Spinal cord (tissue), 10 donors: ENCODE measurements at places on chromosomes 5 and 9.

- peaks cover 65% of the 10 kb centered on the region for H3K36me3 ChIP-seq
- no peaks in the 10 kb centered on the region for H3K4me1 ChIP-seq
- DNase-seq: no peak
- no peak overlapping the region for H3K4me3 ChIP-seq
- no peaks in the 10 kb centered on the region for H3K27me3 ChIP-seq
- H3K27ac ChIP-seq: no peak overlapping the region
Observed at GRCh38 chr5:143041-143440, 48.3 kb upstream of the LRRC14B start.

DNA sequence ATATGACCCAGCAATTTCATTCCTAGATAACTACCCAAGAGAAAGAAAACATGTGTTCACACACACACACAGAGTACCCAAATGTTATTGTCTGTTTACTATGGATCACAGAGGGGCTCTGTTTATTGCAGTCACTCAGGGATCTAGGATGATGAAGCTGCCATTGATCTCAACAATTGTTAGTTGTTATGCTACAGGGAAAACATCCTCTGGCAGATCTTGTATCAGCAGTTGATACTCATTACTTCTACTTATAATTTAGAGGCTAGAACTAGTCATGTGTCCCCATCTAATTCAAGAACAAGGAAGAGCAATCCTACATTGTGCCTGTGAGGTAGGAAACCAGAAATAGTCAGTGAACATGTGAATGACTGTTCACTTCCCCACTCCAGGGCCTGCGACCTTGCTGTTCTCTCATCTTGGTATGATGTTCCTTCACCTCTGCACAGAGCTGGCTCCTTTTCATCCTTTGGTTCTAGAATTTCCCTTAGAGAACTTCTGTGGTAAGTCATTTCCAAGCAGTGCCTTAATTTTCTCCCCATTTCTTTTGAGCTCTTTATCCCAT lies 30.3 kb downstream of the NMUR2 start:
- H3K27ac ChIP-seq: no peak overlapping the region
- H3K27me3 ChIP-seq: no peaks in the 10 kb centered on the region
- no peaks in the 10 kb centered on the region for H3K4me1 ChIP-seq
- no peaks in the 10 kb centered on the region for H3K36me3 ChIP-seq
- H3K4me3 ChIP-seq: no peak overlapping the region
- DNase-seq: no peak

- H3K27me3 ChIP-seq: no peaks in the 10 kb centered on the region
- H3K4me3 ChIP-seq: no peak overlapping the region
- no peak for DNase-seq
- peaks cover 3% of the 10 kb centered on the region for H3K4me1 ChIP-seq
- H3K36me3 ChIP-seq: no peaks in the 10 kb centered on the region
- H3K27ac ChIP-seq: no peak overlapping the region
Observed at GRCh38 chr9:19181561-19181960, 48.9 kb upstream of the DENND4C start.

GRCh38 chr5:168784454-168784853 lies 205.3 kb upstream of the PANK3 start:
- no peak for DNase-seq
- no peaks in the 10 kb centered on the region for H3K36me3 ChIP-seq

DNA sequence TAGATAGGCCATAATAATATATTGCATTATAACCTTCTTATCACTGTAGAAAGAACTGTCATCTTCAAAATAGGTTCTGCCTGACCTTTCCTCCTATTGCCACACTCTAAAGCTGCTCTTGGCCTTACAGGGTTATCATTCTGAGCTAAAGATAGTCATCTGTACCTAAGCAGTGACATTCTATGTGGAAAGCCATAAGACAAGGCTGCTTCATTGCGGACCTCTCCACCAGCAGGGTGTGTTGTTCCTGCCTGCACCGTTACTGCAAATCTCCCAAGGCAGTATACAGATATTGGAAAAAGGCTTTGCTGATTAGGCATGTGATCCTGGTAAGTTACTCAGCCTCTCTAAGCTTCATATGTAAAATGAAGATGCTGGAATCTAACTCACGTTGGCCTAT lies 8.1 kb downstream of the ZNF622 start:
- H3K4me1 ChIP-seq: no peaks in the 10 kb centered on the region
- no peak for DNase-seq
- no peaks in the 10 kb centered on the region for H3K27me3 ChIP-seq
- no peak overlapping the region for H3K27ac ChIP-seq
- no peak overlapping the region for H3K4me3 ChIP-seq

DNA sequence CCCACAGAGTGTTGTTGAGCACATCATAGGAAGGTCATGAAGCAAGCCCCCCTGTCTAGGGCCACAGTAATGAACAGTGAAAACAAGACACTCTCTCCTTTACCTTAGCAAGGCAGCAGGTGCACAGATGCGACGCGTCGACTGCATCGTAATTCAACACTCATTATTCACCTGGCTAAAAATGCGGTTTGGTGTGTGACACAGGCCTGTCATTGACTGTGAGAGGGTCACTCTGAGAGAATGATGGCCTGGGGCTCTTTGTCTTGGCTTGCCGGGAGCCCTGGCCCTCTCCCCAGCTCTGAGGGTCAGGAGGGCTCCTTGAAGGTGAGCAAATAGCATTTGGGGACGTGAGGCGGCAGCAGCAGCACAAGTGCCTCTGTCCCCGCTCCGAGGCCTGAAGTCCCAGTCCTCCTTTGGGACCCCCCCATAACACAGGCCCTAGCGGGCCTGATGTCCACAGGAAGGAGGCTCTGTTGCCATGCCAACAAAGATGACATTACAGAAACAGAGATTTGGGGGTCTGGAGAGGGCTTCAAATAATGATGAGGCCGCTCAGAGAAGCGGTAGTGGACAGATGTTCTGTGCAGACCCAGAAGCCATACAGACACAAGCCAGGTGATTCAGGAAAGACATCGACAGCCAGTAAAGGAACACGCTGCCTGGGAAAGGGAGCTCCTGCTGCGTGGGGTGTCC lies 46.7 kb downstream of the SHB start:
- no peaks in the 10 kb centered on the region for H3K27me3 ChIP-seq
- DNase-seq: no peak
- peaks cover 71% of the 10 kb centered on the region for H3K4me1 ChIP-seq
- H3K27ac ChIP-seq: no peak overlapping the region

- no peak overlapping the region for H3K27ac ChIP-seq
- H3K27me3 ChIP-seq: no peaks in the 10 kb centered on the region
- no peaks in the 10 kb centered on the region for H3K36me3 ChIP-seq
- DNase-seq: no peak
- peaks cover 4% of the 10 kb centered on the region for H3K4me1 ChIP-seq
Observed at GRCh38 chr5:6504677-6505415, 56.2 kb downstream of the UBE2QL1 start.

DNA sequence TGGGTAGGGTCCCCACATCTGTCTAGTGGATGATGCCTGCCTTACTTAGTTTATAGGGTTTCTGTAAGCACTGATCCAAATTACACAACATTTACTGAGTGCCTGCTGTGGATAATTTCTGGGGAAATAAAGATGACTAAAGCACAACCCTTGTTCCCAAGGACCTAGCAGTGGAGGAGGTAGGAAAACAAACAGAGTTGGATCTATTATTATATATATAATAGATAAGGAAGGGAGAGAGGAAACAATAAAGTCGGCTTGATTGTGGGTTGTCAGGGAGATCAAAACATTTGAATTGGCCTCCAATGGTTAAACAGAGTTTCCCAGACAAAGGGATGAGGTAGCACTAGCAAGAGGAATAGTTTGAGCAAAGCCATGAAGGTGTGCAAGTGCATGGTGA lies 14.0 kb downstream of the IL33 start:
- H3K4me1 ChIP-seq: no peaks in the 10 kb centered on the region
- no peaks in the 10 kb centered on the region for H3K36me3 ChIP-seq
- H3K4me3 ChIP-seq: no peak overlapping the region
- H3K27ac ChIP-seq: no peak overlapping the region

GRCh38 chr9:115359017-115359780 lies 241.2 kb upstream of the TNC start:
- H3K27me3 ChIP-seq: no peaks in the 10 kb centered on the region
- no peak overlapping the region for H3K27ac ChIP-seq
- no peaks in the 10 kb centered on the region for H3K36me3 ChIP-seq
- H3K4me3 ChIP-seq: no peak overlapping the region
- H3K4me1 ChIP-seq: no peaks in the 10 kb centered on the region
- DNase-seq: no peak

- H3K27ac ChIP-seq: no peak overlapping the region
- DNase-seq: no peak
- H3K27me3 ChIP-seq: no peaks in the 10 kb centered on the region
- no peak overlapping the region for H3K4me3 ChIP-seq
- peaks cover 15% of the 10 kb centered on the region for H3K36me3 ChIP-seq
Observed at GRCh38 chr5:14286574-14287421, 143.7 kb downstream of the TRIO start.

DNA sequence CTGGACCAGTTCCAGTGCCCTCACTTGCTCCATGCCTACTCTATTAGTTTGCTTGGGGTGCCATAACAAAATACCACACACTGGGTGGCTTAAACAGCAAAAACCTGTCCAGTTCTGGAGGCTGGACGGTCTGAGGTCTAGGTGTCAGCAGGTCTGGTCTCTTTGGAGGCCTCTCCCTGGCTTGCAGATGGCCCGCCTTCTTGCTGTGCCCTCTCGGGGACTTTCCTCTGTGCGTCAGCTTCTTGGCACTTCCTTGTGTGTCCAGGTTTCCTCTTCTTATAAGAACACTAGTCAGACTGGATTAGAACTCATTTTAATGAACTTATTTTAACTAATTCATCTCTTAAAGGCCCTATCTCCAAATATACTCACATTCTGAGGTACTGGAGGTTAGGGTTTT lies 97.2 kb downstream of the CARTPT start:
- no peaks in the 10 kb centered on the region for H3K36me3 ChIP-seq
- H3K4me3 ChIP-seq: no peak overlapping the region
- H3K4me1 ChIP-seq: no peaks in the 10 kb centered on the region
- no peaks in the 10 kb centered on the region for H3K27me3 ChIP-seq

GRCh38 chr5:90518661-90519060 lies 10.7 kb downstream of the LYSMD3 start:
- peaks cover 13% of the 10 kb centered on the region for H3K36me3 ChIP-seq
- DNase-seq: no peak
- H3K4me3 ChIP-seq: no peak overlapping the region
- no peaks in the 10 kb centered on the region for H3K4me1 ChIP-seq
- H3K27ac ChIP-seq: no peak overlapping the region

- no peak overlapping the region for H3K4me3 ChIP-seq
- peaks cover 23% of the 10 kb centered on the region for H3K36me3 ChIP-seq
- no peaks in the 10 kb centered on the region for H3K27me3 ChIP-seq
- H3K4me1 ChIP-seq: peaks cover 6% of the 10 kb centered on the region
- no peak for DNase-seq
Observed at GRCh38 chr5:7805379-7805778, 45.6 kb downstream of the CFAP90 start.

- H3K36me3 ChIP-seq: peaks cover 11% of the 10 kb centered on the region
- H3K4me1 ChIP-seq: peaks cover 59% of the 10 kb centered on the region
- H3K27ac ChIP-seq: no peak overlapping the region
- no peak for DNase-seq
Observed at GRCh38 chr5:176851871-176852658, 41.7 kb downstream of the UNC5A start.

DNA sequence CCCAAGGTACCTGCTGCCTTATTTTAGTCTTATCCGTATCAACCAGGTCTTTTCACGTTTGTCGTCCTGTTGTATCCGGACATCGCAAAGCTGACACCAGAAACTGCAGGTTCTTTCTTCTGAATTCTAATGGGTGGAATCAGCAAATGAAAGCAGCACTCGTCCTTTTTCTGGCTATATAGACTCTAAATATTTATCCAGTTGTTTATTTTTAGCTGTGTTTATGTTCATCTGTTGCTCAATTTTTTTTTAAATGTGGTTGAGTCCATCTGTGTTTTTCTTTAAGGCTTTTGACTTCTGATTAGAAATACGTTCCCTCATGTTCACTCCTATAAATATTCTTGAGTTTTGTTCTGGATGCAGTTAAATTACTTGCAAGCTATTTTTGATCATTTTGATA lies 831.7 kb downstream of the MTRR start:
- no peak overlapping the region for H3K27ac ChIP-seq
- H3K4me3 ChIP-seq: no peak overlapping the region
- H3K36me3 ChIP-seq: no peaks in the 10 kb centered on the region
- no peaks in the 10 kb centered on the region for H3K27me3 ChIP-seq
- DNase-seq: no peak

DNA sequence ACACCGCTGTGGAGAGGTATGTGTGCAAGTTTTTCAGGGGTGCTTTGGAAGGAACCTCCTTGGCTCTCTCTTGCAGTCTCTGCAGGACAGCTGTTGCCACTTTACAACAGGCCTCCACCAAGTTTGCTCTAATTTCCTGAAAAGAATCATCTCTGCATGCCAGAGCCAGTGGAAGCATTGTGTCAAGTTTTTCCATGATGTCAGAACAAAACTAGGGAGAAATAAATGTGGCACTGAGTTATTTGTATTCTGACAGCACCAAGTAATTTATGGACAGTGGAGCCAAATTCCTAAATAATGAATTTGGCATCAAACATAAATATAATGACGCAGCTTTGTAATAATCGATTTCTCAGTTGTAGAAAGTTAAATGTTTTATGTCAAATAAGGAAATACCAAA lies 146.9 kb downstream of the KIAA0825 start:
- no peaks in the 10 kb centered on the region for H3K27me3 ChIP-seq
- H3K36me3 ChIP-seq: peaks cover 4% of the 10 kb centered on the region
- peak overlapping the region; percentile 53 for H3K27ac ChIP-seq
- no peaks in the 10 kb centered on the region for H3K4me1 ChIP-seq

GRCh38 chr9:5042661-5043178 lies 57.6 kb downstream of the JAK2 start:
- peak overlapping the region; percentile 2 for H3K4me3 ChIP-seq
- H3K27me3 ChIP-seq: no peaks in the 10 kb centered on the region
- no peak for DNase-seq

DNA sequence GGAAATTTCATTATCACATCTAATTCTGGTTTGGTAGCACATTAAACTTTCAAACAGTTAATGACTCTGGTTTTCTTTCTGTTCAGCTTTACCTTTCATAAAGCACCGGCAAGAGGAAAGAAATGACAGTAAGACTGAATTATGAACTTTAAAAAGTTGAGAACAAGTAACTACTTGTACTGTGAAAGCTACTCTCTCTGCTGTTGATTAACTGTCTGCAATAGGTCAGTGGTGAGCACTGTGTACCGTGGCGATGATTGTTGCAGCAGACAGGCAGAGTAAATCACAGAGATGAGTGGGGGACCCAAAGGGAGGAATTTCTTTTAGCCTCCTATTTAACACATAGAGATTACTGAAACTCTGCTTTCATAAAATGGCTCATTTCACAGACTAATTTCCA lies 74.0 kb upstream of the MEF2C start:
- H3K4me3 ChIP-seq: no peak overlapping the region
- no peak for DNase-seq
- H3K36me3 ChIP-seq: no peaks in the 10 kb centered on the region
- H3K27me3 ChIP-seq: no peaks in the 10 kb centered on the region

DNA sequence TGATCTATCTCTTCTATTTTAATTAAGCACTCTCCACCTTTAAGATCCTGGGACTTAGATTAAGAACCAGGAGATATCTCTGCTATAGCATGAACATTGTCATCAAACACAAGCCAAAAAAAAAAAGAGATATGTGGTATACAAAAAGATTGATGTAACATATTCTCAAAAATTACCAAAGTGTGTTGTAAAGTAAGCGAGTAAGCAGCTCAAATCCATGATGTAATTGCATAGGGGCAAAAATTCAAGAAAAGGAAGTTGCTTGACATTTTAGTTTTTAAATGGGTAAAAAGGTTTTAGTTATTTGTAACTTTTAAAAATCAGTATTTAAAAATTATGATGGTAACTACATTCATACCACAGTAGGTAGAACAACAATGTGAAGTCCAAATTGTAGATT lies 40.7 kb downstream of the CNTRL start:
- H3K27ac ChIP-seq: no peak overlapping the region
- H3K27me3 ChIP-seq: no peaks in the 10 kb centered on the region
- no peaks in the 10 kb centered on the region for H3K4me1 ChIP-seq
- H3K4me3 ChIP-seq: no peak overlapping the region
- H3K36me3 ChIP-seq: no peaks in the 10 kb centered on the region
